Suprapubic skin (tissue), 4 donors: ENCODE measurements at places on chromosomes 1 and 21.

GRCh38 chr1:19941206-19941568, 17.8 kb upstream of the PLA2G2E start:
- DNase-seq, result no peak

- no peak for DNase-seq
These were observed 42.5 kb downstream of the TMCC2 start for GRCh38 chr1:205270271-205270670.

- no peak for DNase-seq
These were observed 144.4 kb downstream of the RGS7 start for GRCh38 chr1:241212628-241213027.

DNA sequence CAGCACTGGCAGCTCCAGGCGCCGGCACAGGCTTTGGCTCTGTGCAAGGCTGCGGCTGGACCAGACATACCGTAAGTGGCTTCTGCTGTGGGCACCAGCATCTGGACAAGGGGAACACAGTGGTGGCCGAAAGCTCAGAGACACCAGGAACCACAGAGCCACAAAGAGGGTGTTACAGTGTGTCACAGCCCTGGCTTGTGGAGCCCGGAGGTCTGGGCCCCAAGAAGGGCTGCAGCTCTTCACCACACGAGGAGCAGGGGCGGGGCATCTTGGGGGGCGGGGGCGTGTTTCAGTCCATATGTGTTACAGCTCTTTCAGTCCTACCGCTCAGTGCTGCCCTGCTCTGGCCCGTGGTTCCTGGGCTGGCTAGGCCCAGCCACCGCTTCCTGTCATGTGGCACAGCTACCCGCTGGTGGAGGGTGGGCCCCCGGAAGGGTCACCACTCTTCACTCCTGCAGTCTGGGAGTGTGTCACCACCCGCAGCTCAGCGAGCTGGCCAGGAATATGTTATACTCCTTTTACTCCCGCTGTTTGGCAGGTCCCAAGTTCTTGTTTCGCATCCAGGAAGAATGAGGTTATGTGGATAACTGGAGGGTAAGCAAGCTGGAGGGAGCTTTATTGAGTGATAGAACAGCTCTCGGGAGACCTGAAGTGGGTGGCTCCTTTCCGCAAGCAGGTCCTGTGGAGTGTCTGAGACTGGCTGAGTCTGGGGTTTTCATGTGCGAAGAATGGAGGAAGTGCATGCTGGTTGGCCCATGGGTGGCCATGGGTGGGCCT, 3.3 kb upstream of the LSM10 start:
- peak; percentile 89 for DNase-seq

GRCh38 chr1:205286335-205286950, 35.1 kb downstream of the NUAK2 start:
- DNase-seq, result no peak

DNA sequence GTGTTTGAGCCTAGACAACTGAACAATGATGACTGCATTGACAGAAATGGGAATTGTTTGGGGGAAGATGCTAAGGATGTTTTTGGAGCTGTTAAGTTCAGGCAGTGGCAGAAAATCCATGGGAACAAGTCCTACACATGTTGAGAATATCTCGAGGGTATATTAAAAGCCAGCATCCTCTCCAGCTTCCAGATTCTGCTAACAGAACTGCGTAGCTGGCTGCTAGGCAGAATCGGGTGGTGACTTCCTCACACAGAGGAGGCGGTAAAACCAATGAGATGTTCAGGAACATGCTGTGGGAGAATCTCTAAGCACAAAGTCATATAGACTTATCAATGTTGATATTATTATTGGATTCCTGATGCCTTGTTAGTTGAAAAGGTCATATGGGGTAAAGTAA, 14.8 kb downstream of the FAM163A start:
- no peak for DNase-seq

DNA sequence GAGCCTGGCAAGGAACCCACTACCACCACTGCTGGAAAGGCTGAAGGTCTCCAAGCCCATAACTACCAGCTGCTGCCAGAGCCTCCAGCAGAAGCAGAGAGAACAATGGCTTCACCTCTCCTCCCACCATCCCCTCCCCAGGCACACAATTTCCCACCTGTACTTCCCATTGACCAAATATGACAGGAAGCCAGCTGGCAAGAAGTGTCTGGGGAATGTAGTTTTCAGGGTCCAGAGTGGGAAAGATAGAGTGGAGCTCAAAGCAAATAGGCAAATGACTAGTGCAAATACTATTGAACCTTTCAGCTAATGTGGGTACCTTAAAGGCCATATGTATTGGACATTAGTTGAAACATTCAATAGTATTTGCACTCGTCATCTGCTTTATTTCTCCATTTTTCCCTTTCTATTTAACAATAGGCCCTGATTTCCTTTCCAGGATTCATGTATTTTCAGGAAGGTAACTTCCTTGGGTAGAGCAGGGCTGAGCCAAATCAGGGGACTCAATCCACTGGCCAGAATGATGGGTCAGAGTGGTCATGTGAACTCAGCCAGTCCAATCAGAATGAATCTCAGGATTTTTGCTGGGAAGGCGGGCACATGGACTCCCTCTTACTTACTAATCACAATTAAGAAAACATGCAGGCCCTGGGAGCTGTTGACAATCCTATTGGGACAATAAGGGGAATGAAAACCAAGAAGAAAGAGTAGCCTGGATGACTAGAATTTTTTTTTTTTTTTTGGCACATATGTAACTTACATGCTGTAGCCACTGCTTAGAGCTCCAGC, 12.1 kb upstream of the NFYC start:
- no peak for DNase-seq

DNA sequence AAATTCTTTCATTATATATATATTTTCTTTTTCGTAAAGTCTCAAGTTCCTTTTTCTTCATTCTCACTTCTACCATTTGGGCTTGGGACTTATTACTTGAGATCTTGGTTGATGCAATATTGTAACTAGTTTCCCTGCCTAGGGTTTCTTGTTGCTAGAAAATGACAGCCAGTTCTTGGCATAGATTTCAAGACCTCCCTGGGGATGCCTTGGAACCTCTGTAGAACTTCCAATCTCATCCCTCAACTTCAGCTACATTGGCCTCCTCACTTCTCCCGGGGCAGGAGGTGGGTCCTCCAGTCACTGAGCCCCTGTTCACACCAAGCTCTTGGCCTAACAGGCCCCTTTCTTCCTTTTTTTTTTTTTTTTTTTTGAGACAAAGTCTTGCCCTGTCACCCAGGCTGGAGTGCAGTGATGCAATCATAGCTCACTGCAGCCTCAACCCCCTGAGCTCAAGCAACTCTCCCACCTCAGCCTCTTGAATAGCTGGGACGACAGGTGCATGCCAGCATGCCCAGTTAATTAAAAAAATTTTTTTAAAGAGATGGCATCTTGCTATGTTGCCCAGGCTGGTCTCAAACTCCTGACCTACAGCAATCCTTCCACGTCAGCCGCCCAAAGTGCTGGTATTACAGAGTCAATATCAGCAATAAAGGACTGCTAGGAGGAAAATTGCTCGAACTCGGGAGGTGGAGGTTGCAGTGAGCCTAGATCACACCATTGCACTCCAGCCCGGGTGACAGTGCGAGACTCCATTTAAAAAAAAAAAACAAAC, 33.1 kb downstream of the MAP3K7CL start:
- no peak for DNase-seq

GRCh38 chr1:112840631-112841624, 115.1 kb downstream of the SLC16A1 start:
- no peak for DNase-seq

- no peak for DNase-seq
These were observed 58.9 kb downstream of the VPS26C start for GRCh38 chr21:37208056-37208721.

GRCh38 chr1:197660389-197660788, 114.9 kb downstream of the DENND1B start:
- DNase-seq, result no peak

GRCh38 chr1:116553386-116554115, 17.3 kb downstream of the CD58 start:
- no peak for DNase-seq

DNA sequence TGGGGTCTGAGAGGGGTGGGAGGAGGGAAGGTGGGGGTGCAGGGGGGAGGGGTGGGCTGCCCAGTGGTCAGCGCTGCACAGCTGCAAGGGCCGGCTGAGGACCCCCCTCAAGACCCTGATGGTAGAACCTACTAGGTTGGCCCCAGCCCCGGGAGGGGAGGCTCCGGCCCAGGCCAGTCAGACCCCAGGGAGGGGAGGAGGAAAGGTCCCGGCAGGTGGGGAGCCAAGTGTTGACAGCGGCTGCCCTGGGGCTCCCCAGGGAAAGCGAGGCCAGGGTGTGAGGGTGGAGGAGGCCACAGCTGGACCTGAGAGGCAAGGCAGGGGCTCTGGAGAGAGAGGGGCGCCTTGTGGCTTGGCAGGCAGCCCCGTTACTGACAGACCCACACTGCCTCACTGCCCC, 31.1 kb downstream of the MEGF6 start:
- DNase-seq, result no peak

DNA sequence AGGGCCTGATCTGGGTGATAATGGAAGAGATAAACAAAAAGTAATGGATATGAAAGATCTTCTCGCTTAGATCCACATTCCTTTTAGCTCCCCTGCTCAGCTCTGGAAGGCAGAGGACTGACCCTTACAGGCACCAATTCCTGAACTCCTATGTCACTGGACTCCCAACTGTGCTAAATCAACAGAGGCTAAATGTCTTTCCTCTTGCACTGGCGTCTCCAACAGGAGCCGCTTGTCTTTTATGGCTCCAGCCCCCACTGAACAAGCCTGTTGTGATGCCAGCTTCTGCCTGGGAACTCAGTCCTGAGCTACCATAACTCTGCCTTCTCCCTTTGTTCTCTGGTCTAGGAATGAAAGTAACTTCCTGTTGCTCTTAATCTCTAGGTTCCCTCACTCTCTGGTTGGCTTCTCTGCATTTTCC, 142.1 kb upstream of the COL11A1 start:
- DNase-seq, result no peak

DNA sequence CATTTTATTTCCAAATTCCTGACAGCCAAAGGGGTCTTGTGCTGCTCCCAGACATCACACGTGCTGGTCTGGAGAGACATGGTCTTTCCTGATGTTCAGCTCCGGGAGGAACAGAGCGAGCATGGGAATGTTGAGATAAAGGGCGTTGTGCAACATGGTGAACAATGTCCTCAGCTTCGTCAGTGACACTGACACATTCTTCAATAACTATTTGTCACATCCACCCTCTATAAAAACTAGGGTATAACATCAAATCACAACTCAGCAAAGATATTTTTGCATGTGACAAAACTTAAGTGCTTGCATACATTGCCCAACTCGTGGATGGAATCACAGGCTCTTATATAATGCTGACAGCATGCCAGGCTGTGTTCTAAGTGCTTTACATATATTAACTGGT, 42.4 kb upstream of the GRHL3 start:
- DNase-seq, result no peak

DNA sequence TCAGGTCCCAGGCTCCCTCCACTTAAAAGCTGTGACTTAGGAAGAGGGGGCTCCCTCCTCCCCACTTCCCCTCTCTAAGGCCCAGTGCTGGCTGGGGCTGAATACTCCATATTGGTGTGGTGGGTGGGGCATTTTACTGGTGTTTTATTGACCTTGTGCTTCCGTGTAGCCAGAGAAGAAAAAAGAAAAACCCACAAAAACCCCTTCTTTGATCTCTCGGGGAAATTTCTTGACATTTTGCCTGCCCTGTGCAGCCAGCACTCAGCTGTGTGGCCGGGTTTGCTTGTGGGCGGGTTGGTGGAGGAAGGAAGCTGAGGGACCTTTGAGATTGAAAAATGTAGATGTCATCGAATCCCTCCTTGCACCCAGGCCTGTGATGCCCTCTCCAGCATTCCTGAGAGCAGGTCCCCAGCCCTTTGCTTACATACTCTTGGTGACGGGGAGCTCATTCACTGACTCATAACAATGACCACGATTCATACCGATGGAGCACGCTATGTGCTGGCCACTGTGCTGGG, 24.8 kb downstream of the TNFRSF8 start:
- no peak for DNase-seq

DNA sequence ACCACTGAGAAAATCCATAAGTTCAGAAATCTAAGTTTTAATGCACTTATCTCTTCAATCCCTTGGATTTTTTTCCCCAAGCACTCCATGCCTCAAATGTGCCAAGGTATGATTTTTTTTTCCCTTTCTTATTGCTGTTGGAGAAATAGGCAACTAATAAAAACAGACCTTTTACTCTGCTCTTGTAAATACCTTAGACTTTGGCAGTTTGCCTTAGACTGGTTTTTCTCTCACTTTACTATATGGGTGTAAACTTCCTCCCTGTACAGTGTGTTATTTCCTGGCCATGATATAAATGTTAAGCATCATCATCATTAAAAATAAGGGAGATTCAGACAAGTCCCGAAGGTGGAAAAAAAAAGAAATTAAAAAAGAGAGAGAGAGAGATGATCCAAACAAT, 65.7 kb downstream of the LRRC8C start:
- no peak for DNase-seq

DNA sequence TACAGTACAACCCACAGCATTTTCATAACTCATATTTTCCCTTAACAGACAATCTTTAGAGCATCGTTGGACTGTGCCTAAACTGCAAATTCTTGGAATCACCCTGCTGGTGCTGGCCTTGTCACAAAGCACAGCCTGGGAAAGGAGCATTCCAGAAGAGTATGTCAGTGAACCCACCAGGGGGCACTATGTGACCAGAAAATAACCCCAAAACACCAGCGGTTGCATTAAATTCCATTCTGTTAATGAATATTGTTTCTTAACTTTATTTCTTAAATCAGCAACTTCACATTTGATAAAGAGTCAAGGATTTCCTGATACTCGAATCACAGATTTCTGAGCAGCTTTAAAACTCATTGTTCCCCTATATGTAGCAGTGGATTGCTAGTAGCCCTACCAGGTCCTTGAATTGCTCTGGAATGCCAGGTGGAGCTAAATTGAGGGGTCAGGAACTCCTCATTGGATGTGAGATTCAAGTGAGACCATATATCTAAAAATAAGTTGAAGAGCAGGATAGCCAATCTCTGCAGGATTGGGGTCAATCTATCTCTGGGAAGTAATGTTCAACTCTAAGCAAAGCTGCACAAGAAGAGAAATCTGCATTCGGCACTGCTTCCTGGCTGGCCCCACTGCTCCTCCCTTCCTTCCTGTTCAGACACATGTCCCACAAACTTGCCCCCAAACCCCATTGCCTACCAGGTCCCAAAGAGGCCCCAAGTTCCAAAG, 12.7 kb upstream of the RAB4A start:
- no peak for DNase-seq

- DNase-seq, result no peak
These were observed 10.6 kb downstream of the CELSR2 start for GRCh38 chr1:109259674-109260557.

- no peak for DNase-seq
These were observed 2.8 kb downstream of the DHCR24 start for GRCh38 chr1:54884135-54884586.

DNA sequence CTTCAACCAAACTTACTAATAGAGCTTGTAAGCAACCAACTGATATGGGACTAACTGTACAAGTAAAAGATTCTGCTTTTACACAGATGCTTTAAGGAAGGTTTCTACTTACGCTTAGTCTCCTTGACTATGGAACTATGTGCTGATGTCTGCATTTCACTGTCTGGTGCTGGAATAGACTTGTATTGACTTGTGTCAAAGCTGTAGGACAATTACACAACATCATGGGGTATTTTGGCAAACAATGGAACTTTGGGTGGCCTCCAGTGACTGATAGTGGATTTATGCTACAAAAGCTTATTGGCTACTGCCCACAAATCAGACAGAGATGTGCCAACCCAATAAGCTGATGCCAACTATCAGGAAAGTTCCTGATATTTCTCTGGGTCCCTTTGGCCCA, 10.6 kb downstream of the CBR1 start:
- DNase-seq, result no peak

GRCh38 chr1:198860371-198860770, 221.5 kb downstream of the PTPRC start:
- DNase-seq, result no peak

- DNase-seq, result no peak
These were observed 161.2 kb upstream of the IGSF21 start for GRCh38 chr1:17946434-17946833.
